ENCODE measurements at places on chromosomes 1 and 21.
A peak's percentile ranks its signal among the peaks of the same experiment; 100 is the strongest.

GRCh38 chr1:196577386-196577785 lies 30.9 kb downstream of the KCNT2 start:
- no peak for DNase-seq

GRCh38 chr1:221478050-221478949 lies 263.6 kb downstream of the DUSP10 start:
- peak; percentile 21 for DNase-seq

DNA sequence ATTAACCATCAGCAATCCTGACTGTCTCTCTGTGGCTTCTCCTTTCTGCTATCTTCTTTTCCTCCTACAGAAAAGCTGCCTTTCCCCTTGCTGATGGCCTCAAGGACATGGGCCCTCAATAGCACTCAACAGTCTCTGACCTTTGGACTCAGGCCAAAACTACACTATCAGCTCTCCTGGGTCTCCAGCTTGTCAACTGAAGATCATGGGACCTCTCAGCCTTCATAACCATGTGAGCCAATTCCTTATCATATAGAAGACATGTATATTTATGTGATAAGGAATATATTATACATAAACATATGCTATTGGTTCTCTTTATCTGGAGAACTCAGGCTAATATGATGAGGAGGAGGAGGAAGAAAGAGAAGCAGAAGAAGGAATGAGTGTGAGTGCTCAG lies 91.8 kb upstream of the GJB5 start:
- DNase-seq: no peak

GRCh38 chr1:176791906-176792305 lies 328.9 kb downstream of the PAPPA2 start:
- DNase-seq: no peak

GRCh38 chr1:7278827-7279765 lies 492.0 kb upstream of the VAMP3 start:
- no peak for DNase-seq
